ENCODE measurements at places on chromosomes 6 and 20.

GRCh38 chr20:63789836-63790571 lies 41.1 kb downstream of the ZBTB46 start:
- no peak for DNase-seq

GRCh38 chr6:140108167-140108566 lies 733.7 kb upstream of the CITED2 start:
- no peak for DNase-seq

GRCh38 chr6:16252686-16253299 lies 14.4 kb downstream of the GMPR start:
- no peak for DNase-seq

DNA sequence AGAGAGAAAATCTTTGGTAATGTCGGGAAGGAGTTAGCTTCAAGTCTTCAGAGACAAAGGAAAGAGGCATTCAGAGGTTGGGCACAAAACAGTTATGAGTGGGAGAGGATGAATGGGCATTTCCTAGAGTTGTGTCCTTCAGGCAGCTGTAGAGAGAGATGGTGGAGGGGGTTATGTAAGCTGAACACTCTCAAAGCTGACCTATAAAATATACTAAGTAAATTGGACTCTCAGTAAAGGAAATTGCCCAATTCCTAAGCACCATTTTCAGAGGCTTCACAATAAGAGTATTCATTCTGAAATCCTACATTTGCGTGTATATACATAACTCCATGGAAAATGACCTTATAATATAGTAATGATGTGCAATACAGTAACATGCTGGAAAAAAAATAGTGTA lies 161.2 kb downstream of the KCNQ5 start:
- DNase-seq, result no peak

DNA sequence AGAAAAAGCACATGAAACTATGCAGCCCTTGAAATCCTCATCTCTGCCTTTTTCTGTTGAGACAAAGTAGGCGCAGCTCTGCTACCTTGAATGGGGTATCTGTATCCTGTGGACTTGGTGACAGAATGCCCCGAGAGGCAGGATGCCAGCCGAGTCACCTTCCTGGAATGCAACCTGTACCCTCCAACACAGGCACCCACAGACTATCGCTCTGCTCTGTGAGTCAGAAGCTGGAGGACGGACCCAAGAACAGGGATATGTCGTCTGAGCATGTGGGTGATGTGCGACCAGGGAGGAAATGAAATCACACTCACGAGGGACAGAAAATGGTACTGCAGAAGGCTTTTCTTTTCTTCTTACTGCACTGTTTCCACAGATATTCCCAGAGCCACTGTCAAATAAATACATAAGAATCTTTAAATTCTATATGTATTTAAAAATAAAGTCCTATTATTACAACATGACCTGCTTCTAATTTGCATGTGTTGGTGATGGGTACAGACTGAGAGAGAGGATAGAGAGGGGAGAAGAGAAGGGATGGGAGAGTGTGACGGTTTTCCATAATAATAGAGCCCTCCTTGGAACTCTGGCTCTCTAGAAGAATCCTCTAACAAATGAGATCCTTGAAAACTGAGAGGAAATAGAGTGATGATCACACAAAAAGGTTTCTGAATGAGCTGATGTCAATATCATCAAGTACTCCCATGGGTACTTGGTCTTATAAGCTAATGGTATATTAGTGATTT lies 308.1 kb downstream of the FOXC1 start:
- peak; percentile 95 for DNase-seq

DNA sequence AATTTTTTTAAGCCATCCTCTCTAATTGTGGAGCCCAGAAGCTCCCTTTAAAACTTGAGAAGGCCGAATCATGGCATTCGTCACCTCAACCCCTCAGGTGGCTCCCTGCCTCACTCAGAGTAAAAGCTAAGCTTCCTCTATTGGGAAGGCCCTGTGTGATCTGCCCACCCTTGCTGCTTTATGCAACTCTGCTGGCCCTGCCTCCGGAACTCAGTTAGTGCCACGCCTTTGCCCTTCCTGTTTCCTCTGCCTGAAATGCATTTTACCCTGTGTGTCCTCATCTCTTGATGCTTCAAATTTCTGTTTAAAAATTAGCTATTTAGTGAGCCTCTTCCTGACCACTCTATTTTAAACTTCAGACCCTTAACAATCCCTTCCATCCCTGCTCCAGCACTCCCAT lies 5.7 kb downstream of the PACRG start:
- no peak for DNase-seq

- no peak for DNase-seq
Measured at GRCh38 chr6:73728548-73729205, 32.7 kb downstream of the CD109 start.

- no peak for DNase-seq
Measured at GRCh38 chr20:60292001-60292520, 333.8 kb downstream of the CDH26 start.

DNA sequence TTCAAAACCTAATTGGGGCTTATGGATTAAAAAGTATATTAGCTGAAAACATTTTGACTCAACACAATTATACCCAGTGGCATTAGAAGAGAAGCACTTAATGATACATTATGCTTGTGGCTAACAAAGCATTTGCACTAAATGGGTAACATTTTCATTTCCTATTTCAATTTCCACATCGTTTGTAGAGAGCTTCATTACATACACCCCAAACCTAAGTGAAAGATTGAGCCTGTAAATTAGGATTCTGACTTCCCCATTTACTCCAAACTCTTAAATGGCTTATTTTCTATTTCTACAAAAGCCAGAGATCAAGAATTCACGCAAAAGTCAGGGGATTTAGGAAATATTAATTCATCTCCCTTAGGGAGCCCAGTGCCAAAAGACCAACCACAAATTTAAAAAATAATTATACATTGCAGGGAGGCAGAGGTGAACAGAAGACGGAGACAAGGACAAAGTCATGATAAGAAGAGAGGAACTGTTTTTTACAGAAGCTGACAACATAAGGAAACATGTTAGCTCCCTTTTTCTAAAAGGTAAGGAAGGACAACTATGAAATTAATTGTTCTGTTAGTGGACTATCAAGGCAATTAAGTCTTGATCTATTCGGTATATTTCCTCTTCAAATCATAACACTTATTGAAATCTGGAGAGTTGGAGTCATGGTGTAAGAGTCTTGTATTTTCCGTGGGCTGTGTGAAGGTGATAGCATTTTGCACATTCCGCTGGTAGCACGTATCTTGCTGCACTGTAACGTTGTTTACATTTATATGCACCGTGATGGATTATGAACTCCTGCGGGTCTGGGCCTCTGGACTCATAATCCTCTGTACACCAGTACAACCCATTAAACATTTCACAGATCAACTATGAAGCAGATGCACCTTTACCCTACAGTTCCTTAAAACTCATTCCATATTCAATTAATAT lies 24.8 kb upstream of the EZR start:
- DNase-seq, result no peak

GRCh38 chr20:32411955-32412706 lies 54.0 kb downstream of the ASXL1 start:
- DNase-seq, result no peak

DNA sequence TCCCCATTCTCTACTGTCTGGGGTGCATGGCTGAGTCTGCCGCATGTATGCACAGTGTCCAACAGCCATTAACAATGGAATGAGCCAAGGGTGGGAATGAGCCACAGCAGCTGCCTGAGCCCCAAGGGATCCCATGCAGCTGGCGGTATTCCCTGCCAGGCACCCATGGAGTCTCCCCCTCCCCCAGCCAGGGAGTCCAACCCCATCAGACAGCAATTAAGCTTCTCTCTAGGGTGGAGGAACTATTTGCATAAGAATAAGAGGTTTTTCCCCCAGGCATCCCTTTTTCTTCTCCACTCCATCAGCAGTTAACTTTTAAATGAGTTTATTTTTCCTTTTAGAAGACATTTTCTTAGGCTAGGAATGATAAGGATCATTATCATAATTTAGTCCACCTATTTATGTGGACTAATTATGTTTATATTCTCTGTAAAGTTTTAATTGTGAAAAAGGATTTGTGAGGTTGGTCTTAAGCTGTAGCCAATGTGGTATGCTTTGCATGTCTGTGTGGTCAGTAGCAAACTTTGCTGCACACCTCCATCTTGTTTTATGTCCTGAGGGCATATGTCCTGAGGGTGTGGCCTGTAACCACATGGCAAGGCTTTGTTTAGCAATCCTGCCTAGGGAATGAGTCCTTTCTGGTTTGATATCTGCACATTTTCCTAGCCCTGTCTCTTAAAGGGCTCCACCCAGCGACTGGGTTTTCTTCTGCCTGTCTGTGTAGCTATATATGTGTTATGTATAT lies 158.9 kb upstream of the OLIG3 start:
- no peak for DNase-seq

DNA sequence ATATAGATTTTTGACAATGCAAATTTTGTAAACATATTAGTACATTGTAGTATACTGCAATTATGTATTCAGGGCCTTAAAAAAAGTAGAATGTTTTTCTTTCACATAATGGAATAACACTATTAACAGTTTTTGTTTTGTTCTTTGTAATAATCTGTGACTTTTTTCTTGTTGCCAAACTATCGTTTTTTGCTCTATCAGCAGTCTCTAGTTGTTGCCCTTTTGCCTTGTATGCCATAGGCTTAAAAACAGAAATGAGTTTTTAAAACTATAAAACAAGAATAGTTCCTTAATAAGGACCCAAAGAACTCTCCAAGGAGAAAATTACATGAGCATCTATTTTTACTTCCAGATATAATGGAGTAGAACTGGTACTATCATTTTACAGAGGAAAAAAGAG lies 29.5 kb downstream of the REPS1 start:
- DNase-seq, result no peak

DNA sequence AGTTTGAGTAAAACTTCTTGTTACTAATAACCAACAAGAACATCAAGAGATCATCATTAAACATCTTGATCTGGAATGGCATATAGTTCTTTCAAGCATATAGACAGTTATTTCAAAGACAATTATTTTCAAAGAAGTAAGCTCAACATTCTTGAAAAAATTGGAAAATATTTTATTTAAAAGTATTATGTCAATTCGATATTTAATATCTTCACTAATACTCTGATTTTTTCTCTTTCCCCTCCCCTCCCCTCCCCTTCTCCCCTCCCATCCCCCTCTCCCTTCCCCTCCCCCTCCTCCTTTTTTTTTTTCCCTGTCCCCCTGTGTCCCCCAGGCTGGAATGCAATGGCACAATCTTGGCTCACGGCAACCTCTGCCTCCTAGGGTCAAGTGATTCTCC lies 82.8 kb downstream of the SASH1 start:
- no peak for DNase-seq

GRCh38 chr20:40710603-40711002 lies 21.6 kb upstream of the MAFB start:
- no peak for DNase-seq

- DNase-seq, result no peak
Measured at GRCh38 chr6:14313248-14313647, 195.7 kb downstream of the CD83 start.

DNA sequence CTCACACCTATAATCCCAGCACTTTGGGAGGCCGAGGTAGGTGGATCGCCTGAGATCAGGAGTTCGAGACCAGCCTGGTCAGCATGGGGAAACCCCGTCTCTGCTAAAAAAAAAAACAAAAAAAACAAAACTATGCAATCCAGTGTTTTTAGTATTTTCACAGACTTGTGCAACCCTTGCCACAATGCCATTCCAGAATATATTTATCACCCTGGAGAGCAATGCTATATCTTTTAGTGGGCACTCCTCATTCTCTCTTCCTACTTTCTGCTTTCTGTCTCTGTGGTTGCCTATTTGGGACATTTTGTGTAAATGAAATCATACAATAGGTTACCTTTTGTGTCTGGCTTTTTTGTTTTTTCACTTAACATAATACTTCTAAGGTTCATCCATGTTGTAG lies 39.1 kb upstream of the MROH8 start:
- no peak for DNase-seq

DNA sequence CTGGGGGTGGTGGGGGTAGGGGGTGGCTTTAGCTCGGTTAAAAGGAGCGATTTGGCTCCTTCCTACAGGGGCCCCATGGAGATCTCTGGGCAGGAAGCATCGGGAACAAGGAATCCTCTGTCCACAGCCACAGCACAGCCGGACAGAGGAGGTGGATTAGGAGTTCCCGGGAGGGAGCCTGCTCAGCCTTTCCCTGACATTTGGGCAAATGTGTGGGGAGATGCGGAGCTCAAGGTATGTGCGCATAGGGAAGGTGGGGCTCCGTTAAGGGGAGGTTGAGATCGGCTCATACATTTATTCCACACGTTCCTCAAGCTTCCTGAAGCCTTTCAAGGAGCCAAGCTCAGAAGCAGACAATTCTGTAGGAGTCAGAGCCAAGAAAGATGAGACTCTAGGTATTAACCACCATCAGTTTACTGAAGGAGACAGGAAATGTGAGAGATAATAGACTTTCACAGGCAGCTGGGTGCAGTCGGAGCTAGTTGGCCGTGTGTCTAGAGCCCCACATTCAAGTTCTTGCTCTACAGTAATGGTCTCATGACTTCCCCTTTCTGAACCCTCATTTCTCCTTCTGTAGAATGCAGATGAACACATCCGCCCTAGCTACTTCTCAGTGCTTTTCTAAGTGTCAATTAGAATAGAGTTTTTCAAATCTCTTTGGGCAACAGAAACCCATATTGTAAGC lies 40.8 kb upstream of the EPB41L1 start:
- DNase-seq, result no peak

DNA sequence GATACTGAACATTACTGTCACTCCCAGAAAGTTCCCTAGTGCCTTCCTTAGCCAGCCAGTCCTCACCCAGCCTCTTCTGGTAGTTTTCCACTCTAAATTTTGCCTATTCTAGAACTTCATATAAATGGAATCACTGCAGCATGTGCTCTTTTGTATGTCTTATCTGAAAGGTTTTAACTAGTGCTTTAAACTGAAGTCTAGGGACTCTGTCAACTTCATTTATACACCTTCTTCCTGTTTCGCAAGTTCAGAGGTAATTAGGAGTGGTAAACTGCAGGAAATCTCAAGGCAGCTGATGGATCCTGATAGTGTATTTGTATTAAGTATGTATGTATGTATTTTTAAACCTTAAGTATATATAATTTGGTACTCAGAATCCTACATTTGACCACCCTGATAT lies 94.3 kb downstream of the TCP11 start:
- DNase-seq, result no peak

DNA sequence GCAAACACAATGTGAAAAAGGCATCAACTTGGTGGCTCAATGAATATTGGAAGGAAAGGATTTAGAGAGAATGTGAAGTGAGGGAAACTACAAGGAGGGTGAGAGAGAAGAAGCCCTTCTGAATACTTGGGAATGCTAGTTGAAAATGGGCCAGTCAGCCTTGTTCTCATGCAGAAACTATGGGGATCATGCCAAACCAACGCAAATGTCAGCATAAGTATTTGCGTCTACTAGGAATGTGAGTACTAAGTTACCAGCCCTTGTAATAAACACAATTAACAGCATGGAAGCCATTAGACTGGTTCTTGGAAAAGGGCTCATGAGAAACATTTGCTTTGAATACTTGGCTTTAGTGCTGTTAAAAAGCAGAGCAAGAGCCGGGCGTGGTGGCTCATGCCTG lies 54.9 kb upstream of the AIG1 start:
- DNase-seq, result no peak

All from RCC 7860 (cell line).